ENCODE measurements at places on chromosomes 1 and 21. TPM values are rescaled to one million over a fixed set of nuclear protein-coding genes. Genes with fewer than 3 reads are reported as not detected.

DNA sequence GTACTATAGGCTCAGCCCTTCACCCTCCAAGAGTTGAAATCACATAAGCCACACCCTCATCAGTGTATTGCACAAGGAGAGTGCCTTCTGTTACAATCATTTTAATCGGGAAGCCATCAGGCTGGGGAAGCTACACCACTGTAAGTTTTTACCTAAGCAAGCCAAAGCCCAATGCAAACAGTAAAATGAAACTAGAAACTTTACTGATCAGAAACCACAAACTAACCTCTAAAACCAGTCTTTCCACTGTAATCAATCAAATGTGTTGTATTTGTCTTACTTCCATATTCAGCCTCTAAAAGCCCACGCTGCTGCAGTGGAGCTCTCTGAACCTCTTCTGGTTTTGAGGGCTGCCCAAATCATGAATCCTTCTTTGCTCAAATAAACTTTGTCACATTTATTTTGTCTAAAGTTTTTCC, 26.2 kb downstream of the CAPN8 start:
- DNase-seq = no peak

Gene HJV
- not detected for total RNA-seq

Gene TAS1R1
- not detected for total RNA-seq

Gene CAPN8
- not detected for total RNA-seq

Gene IL19
- total RNA-seq = not detected

Gene C1orf94
- not detected for total RNA-seq

Data from H4 (cell line).